Thymus (tissue), 14 donors: ENCODE measurements at places on chromosomes 6 and 20.

GRCh38 chr6:122648726-122649125, 38.5 kb downstream of the PKIB start:
- DNase-seq: no peak
- no peak overlapping the region for H3K27ac ChIP-seq
- no peaks in the 10 kb centered on the region for H3K27me3 ChIP-seq
- no peaks in the 10 kb centered on the region for H3K4me1 ChIP-seq
- H3K4me3 ChIP-seq: no peak overlapping the region

DNA sequence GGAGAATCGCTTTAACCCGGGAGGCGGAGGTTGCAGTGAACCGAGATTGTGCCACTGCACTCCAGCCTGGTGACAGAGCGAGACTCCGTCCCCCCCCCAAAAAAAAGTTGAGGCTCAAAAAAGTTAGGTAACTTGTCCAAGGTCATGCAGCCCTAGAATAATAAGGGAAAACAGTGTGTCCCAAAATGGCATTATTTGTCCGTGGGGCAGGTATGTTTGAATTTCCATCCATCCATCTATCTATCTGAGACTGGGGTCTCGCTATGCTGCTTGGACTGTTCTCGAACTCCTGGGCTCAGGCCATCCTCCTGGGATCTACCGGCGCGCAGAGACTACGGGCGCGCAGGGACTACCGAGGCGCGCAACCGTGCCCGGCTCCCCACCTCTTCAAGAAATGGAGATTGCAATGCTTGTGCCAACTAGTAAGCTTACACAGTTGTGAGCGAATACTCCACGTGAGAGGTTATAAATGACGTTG, 374 bp upstream of the ABCC10 start:
- H3K27ac ChIP-seq: peak overlapping the region; percentile 89
- peak overlapping the region; percentile 82 for H3K4me3 ChIP-seq

GRCh38 chr6:162156146-162156545, 571.4 kb downstream of the PRKN start:
- H3K36me3 ChIP-seq: no peaks in the 10 kb centered on the region
- no peak overlapping the region for H3K27ac ChIP-seq
- H3K4me1 ChIP-seq: no peaks in the 10 kb centered on the region
- H3K4me3 ChIP-seq: no peak overlapping the region
- no peaks in the 10 kb centered on the region for H3K27me3 ChIP-seq

DNA sequence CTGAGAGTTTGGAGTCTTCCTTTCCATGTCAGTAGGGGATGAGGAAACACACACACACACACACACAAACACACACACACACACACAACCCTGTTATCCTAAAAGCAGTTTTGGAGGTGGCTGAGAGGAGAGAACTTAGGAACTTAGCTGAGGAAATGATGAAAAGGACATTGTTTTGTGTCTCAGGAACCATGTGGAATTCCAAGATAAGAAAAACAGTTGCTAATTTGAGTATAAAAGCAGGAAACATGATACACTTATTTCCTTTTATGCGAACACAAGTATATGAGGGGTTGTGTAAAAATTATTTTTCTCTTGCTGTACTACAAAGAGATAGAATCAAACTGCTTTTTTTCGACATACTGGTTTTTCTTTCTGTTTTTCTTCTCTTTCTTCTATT, at the start of gene MYCT1:
Gene MYCT1 (plus strand): TSS at position 264 of the 400 bp plus-strand sequence. CDS start 6 bp downstream, at position 270.
- H3K4me1 ChIP-seq: no peaks in the 10 kb centered on the region
- no peak within 1 kb of the TSS for H3K27ac ChIP-seq
- DNase-seq: no peak
- H3K36me3 ChIP-seq: no peaks in the 10 kb centered on the region
- no peaks in the 10 kb centered on the region for H3K27me3 ChIP-seq

DNA sequence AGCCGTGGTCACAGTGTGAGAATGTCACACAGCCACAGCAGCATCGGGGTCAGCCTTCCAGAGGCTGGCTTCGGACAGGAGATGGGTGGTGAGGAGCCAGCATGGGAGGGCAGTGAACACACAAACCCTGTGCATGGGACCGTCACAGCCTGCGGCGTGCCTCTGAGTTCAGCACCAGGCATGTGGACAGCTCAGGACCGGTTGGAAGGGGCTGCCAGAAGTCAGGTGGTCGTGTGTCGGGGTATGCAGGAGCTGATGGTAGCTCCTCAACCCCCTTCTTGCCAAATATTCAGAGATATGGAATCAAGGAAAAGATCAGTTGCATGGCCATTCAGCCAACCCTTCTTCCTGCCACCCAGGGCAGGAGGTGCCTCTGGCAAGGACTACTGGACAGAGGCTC, 28.2 kb downstream of the MYT1 start:
- no peak overlapping the region for H3K4me3 ChIP-seq
- no peak for DNase-seq
- no peaks in the 10 kb centered on the region for H3K27me3 ChIP-seq
- H3K27ac ChIP-seq: no peak overlapping the region

GRCh38 chr6:27332692-27333641, 20.9 kb upstream of the POM121L2 start:
- no peak overlapping the region for H3K27ac ChIP-seq
- no peaks in the 10 kb centered on the region for H3K36me3 ChIP-seq
- DNase-seq: no peak
- H3K4me1 ChIP-seq: no peaks in the 10 kb centered on the region

GRCh38 chr6:20955131-20955530, 420.9 kb downstream of the CDKAL1 start:
- no peaks in the 10 kb centered on the region for H3K4me1 ChIP-seq
- no peak overlapping the region for H3K27ac ChIP-seq
- no peaks in the 10 kb centered on the region for H3K27me3 ChIP-seq
- no peak for DNase-seq
- H3K4me3 ChIP-seq: no peak overlapping the region
- H3K36me3 ChIP-seq: peaks cover 4% of the 10 kb centered on the region

- no peaks in the 10 kb centered on the region for H3K4me1 ChIP-seq
- H3K4me3 ChIP-seq: no peak overlapping the region
- no peak for DNase-seq
These were observed 16.2 kb downstream of the PPIL4 start for GRCh38 chr6:149529650-149530049.

- no peak overlapping the region for H3K4me3 ChIP-seq
- H3K27me3 ChIP-seq: no peaks in the 10 kb centered on the region
- H3K36me3 ChIP-seq: no peaks in the 10 kb centered on the region
These were observed 44.5 kb downstream of the MYLIP start for GRCh38 chr6:16173167-16173940.

GRCh38 chr6:163750431-163751031, 336.0 kb downstream of the QKI start:
- no peak overlapping the region for H3K4me3 ChIP-seq
- no peaks in the 10 kb centered on the region for H3K36me3 ChIP-seq
- no peaks in the 10 kb centered on the region for H3K4me1 ChIP-seq
- peak overlapping the region; percentile 50 for H3K27ac ChIP-seq
- peaks cover 13% of the 10 kb centered on the region for H3K27me3 ChIP-seq

DNA sequence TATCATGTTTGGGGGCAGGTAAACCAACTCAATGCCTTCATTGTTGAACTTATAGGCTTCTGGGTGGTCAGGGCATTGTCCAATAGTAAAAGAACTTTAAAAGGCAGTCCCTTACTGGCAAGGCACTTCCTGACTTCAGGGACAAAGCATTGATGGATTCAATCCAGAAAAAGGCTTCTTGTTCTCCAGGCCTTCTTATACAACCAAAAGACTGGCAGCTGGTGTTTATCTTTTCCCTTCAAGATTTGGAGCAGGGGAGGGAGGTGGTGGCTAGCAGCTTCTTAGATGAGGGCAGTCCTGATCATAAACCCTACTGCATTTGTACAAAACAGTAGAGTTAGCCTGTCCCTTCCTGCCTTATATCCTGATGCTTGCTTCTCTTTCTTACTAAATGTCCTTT, 57.5 kb downstream of the NCOA3 start:
- H3K4me1 ChIP-seq: no peaks in the 10 kb centered on the region
- H3K27me3 ChIP-seq: no peaks in the 10 kb centered on the region
- no peak overlapping the region for H3K4me3 ChIP-seq
- no peak overlapping the region for H3K27ac ChIP-seq
- no peaks in the 10 kb centered on the region for H3K36me3 ChIP-seq

GRCh38 chr20:21509597-21510371, 4.1 kb downstream of the NKX2-2 start:
- DNase-seq: no peak
- H3K27me3 ChIP-seq: peaks cover 98% of the 10 kb centered on the region
- H3K4me1 ChIP-seq: no peaks in the 10 kb centered on the region
- no peak overlapping the region for H3K27ac ChIP-seq
- no peaks in the 10 kb centered on the region for H3K36me3 ChIP-seq
- no peak overlapping the region for H3K4me3 ChIP-seq

DNA sequence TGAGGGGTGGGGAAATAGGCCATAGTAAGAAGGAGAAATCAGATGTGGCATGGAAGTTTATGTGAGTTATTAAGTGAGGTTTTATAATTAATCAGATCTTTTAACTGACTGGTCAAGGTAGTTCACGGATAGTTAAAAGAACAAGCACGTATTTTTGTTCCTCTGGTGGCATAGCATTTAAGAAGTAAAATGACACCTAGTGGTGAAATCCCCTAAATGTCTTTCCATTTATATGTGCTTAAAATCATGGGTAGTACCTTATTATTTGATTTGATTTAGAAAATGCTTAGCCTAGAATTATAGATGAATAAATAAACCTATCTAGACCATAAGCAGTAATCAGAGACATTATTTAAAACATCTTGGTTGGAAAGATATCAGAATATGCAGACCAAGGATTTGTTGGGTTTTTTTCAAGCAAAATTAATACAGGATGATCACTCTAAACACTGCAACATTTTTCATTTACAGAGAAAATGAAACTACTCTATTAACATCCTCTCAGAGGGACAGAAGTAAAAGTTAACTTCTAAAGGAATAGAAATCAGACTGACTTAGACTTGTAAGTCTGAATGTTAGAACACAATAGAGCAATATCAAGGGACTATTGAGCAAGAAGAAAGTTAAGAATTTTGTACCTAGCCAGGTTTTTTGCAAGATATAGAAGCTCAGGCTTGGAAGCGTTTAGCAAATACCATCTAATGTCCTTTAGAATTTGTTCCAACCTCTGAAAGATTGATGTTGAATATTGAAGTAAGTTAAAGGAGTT, 81.1 kb downstream of the STXBP5 start:
- DNase-seq: peak; percentile 32
- no peaks in the 10 kb centered on the region for H3K27me3 ChIP-seq
- no peak overlapping the region for H3K27ac ChIP-seq
- no peak overlapping the region for H3K4me3 ChIP-seq
- H3K4me1 ChIP-seq: no peaks in the 10 kb centered on the region

DNA sequence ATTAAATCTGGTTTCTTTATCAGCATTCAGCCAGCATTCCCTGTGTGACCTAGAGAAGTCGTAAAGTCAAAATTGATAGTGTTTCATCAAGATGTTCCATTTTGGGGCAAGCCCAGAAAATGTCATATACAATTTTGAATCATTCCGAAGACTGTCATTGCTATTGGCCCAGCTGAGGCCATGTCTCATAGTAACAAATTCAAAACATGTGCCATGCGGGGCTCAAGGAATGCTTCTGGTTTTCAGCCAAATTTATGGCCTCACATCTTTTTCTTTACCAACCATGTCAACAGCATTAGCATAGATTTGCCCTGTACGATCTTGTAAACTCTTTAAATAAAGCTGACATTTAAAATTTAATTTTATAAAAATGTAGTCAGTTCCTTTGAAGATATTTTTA, 314.7 kb downstream of the PAX1 start:
- no peaks in the 10 kb centered on the region for H3K36me3 ChIP-seq
- no peak overlapping the region for H3K4me3 ChIP-seq
- H3K27me3 ChIP-seq: no peaks in the 10 kb centered on the region
- no peaks in the 10 kb centered on the region for H3K4me1 ChIP-seq
- DNase-seq: no peak
- no peak overlapping the region for H3K27ac ChIP-seq

- H3K27me3 ChIP-seq: no peaks in the 10 kb centered on the region
- H3K4me3 ChIP-seq: no peak overlapping the region
- H3K36me3 ChIP-seq: no peaks in the 10 kb centered on the region
- no peak for DNase-seq
These were observed 255.7 kb upstream of the THEMIS start for GRCh38 chr6:128156321-128157111.

- H3K27ac ChIP-seq: no peak overlapping the region
- H3K4me3 ChIP-seq: no peak overlapping the region
These were observed 154.4 kb upstream of the SUPT3H start for GRCh38 chr6:45531999-45532595.
